CD4-positive, alpha-beta memory T cell (primary cell): ENCODE measurements at places on chromosomes 6 and 20.

DNA sequence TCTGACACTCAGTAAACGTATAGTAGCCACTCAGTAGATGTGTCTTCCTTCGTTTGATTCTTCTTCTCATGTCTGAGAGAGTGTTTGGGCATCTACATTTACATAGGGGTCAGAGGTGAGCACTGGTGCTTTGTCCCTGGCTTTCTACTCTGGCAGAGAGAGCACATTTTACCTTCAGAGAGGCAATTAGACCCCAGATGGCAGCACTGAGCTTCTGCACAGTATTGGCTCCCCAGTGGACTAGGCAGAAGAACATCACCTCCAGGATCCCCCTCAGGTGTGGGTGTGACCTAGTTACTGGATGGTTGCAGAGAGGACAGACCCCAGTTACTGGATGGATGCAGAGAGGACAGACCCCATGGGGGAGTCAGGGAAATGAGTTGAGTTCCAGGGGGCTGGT, 327.2 kb downstream of the DHX35 start:
- no peak for DNase-seq

DNA sequence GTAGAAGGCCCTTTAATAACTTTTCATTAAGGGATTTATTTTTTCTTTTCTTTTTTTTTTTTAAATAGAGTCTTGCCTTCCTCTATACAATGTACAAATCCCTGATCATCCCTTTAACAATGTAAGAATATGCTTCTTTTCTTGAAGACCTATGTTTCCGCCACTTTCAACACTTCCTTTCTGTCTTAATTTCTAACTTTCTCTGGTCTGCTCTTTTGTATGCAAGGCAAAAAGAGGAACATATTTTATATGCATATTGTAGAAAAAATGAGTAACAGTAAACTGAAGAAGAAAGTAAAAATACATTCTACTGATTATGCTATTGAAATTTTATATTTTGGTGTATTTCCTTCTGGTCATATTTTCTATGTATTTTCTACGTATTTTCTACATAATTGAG, 484.7 kb downstream of the TFAP2B start:
- no peak for DNase-seq

GRCh38 chr20:63628246-63628975, 1.5 kb upstream of the GMEB2 start:
- peak; percentile 41 for DNase-seq

GRCh38 chr6:32047084-32047478, 8.9 kb downstream of the CYP21A2 start:
- DNase-seq, result no peak

DNA sequence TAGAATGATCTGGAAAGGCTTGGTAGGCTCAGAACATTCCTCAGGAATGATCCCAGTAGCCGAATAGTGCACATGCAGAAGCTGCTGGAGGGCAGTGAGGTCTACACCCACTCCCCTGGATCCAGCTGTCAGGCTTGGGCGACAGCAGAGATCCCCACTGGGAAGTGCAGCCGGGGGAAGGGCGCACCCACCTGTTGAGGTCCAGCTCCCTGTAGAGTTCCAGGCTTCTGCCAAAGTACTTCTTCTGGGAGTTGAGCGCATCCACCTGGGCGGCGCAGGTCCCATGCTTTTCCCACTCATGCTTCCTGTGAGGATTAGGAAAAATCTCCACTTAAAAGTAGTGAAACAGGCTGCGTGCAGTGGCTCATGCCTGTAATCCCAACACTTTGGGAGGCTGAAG, 17.6 kb downstream of the RNASET2 start:
- DNase-seq, result no peak

DNA sequence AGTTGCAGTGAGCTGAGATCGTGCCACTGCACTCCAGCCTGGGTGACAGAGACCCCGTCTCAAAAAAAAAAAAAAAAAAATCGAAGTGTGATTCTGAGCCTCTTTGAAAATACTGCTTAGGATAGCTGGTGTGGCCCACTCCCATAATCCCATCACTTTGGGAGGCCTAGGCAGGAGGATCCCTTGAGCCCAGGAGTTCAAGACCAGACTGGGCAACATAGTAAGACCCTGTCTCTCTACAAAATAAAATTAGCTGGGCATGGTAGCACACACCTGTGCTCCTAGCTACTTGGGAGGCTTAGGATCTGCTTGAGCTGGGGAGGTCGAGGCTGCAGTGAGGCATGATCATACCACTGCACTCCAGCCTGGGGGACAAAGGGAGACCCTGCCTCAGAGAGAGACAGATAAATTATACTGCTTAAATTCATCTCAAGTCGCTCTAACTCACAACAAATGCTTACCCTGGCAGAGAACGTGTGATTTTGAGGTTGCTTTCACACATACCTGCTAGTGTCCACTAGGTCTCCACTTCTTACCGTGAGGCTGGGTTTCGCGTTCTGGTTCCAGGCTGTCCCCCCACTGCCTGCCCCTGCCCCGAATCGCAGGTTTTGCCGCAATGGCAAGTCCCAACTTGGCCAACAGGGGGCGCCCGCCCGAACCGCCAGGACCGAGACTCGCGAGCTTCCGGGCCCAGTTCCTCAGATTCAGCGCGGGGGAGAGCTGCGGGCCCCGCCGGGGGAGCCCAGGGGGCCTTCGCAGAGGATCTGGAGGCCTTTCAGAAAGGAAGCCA, 12.3 kb upstream of the TMC2 start:
- DNase-seq, result peak; percentile 86

GRCh38 chr20:3072530-3073250, 1.3 kb downstream of the OXT start:
- no peak for DNase-seq

- DNase-seq, result no peak
Measured at GRCh38 chr6:118298476-118299427, 249.3 kb upstream of the PLN start.

DNA sequence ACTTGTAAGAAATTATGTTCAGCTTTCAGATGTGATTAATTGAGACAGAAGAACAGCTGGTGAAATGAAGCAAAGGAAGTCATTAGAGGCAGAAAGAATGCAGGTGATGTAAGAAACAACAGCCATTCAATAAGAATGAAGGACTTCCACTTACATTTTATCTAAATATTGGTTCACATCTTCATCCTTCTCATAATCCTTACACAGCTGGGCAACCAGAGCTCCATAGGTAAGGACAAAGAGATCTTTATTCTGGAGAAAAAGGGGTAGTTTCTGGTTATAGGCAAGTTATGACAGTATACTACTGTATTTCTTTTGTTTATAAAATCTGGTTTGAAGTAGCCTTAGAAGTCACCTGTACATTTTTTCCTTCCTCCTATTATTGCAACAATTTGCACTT, 2.3 kb downstream of the TRAPPC3L start:
- no peak for DNase-seq

- DNase-seq, result no peak
Measured at GRCh38 chr6:25642667-25643328, 9.2 kb upstream of the SCGN start.

GRCh38 chr6:134165561-134166201, 113.3 kb upstream of the SLC2A12 start:
- DNase-seq, result no peak

- no peak for DNase-seq
Measured at GRCh38 chr6:70079241-70079640, 212.9 kb downstream of the COL19A1 start.

DNA sequence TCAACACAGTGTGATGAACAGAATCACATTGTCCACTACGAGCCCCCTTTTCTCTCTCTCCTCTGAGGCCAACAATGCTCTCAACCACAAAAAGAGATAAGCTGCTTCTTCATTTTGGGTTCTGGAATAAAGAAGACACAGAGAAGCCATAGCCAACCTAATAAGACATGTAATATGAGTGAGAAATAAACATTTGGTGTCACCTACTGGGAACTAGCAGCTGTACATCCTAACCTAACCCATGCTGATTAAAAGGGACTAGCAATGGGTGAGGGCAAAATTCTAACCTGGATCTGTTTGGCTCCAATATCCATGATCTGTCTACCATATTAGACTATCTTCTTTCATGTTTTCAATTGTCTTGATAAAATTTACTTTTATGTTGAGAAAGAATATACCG, 369.1 kb upstream of the MARCKS start:
- no peak for DNase-seq

DNA sequence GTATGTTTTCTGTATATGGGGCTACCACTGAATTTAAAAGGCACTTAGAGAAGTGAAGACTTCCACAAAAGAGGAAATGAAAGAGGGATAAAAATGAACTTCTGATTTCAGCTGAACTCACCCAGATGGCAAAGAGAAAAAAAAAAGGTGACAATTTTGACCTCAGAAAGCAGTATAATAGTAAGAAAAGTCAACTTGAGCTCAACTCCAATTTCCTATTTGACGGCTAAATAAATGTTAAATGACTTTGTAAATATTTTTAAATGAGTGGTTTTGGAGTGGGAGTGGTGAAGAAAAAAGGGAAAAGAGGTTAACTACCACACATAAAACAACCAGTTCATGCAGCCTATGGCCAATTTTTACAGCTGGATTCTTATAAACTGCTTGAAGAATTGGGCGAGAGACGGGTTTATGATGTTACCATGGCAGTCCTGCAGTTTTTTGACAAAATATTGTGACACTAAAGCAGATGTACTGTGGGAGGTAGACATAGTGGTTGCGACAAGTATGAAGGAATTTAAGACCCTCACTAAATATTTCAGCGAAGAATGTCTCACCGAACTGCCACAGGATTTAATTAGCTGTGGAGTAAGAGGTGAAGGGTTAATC, 49.8 kb upstream of the ADTRP start:
- no peak for DNase-seq

DNA sequence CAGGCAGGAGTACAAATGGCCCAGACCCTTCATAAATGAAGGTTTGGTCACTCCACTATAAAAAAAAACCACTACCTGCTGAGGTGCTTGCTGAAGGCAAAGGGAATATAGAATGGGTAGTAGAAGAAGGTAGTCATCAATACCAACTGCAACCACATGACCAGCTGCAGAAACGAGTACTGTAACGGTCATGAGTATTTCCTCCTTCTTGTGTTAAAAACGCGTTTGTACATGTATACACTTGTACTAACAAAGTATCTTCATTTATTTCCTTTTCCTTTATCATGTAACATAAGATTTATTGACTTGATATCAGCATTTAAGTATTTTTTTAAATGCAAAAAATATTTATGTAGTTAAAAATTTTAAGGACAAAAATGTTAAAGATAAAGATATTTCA, 238.6 kb downstream of the TFAP2B start:
- DNase-seq, result no peak

DNA sequence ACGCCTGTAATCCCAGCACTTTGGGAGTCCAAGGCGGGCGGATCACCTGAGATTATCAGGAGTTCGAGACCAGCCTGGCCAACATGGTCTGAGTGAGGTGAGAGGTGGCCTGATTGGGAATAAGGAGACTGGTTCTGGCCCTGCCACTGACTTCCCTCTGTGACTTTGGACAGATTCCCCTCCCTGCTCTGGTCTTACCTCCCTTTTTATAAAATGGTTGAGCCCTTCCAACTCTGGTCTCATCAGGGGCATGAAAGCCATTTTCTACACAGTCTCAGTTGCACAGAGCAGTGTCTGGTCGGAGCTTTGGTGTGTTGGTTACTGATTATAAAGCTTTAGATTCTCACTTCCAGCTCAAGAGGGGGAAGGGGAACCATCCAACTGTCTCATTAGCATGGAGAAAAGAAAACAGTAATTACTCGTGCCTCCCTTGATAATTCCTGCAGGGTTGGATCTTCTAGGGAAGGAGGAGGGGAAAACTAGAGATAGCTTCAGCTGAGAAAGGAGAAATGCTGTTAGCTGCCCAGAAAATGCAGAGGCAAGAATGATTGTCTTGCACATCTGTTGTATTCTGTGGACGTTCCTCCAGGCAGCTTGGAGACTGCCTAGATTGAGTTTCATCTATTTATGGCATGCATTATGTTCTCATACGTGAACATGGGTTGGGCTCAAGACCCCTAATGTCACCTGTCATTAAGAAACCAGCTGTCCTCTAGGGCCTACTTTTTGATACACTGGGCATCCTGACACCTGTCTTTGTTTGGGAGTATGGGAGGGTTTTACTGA, 30.4 kb downstream of the RALY start:
- DNase-seq, result no peak

DNA sequence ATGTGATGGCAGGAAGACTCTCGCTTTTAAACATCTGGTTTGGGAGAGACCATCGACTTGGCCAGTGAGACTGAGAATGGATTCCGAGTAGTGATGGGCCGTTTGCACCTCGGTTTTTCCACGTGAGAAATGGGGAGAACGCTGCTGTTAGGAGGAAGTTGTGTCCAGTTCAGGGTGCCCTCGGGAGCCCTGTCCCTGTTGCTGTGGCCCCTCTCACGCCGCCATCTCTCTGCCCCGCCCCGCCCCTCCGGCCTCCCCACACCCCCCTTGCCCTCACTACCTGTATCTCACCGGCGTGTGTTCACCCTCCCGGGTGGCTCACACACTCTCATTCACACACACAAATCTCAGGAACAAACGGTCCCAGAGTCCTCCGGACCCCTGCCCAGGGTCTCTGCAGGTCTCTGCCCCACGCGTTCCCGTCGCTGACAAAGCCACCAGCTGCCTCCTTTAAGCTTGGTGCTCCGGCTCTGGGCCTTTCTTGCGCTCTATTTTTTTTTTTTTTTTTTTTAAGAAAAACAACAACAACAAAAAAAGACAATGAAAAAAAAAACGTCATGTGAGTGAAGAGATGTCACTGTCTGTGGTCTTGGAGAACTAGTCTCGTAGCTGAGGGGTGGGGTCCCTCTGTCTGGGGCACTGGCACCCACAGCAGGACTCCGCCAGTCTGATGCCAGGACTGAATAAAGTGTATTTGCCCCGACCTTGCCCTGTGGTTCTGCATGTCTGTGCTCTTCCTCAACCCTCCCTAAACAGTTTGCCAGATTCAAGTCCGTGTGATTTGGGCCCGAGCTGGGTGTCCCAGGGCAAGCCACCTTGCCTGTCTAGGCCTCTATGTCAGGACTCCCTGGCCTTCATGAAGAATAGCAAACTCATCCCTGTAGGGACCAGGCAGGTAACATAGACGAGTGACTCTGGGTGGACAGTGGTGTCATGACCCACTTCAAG, 2.9 kb downstream of the SOX12 start:
- DNase-seq, result no peak

DNA sequence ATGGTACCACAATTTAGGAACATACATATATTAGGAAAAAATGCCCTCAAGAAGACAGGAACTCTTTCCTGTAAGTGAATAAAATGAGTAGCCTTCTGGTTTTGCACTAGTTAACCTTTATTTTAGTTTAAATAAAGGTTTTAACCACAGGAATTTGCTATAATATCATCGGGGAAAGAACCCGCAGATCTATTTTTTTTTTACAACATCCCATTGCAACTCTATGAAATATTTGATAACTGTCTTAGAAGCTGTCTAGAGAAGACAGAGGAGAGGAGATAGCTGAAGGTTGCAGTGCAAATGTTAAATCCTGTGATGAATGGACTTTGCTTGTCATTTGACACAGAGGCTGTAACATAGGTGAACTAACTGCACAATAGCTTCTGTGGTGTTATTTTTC, 69.5 kb downstream of the TINAG start:
- no peak for DNase-seq
